AML-193 (cell line): ENCODE measurements at places on chromosomes 5 and 9.
A peak's percentile ranks its signal among the peaks of the same experiment; 100 is the strongest.

GRCh38 chr9:86141843-86142242, 42.5 kb upstream of the GOLM1 start:
- no peak for DNase-seq

DNA sequence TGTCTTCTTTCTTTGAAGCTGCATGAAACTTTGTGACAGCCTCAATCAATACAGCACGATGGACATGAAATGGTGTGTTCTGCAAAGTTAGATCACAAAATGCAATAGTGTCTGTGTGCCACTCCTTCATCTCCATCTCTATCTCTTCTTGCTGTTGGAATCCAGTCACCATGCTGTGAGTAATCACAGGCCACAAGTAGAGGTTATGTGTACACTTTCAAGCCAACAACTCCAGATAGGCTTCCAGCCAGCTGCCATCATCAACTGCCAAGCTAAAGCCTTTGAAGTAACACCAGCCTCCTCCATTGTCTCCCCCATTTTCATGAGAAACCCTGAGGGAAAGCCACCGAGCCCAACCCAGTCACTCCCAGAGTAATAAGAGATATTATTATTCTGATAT, 360.6 kb downstream of the PTPRD start:
- no peak for DNase-seq

GRCh38 chr9:2466703-2467102, 154.9 kb upstream of the VLDLR start:
- DNase-seq = no peak

DNA sequence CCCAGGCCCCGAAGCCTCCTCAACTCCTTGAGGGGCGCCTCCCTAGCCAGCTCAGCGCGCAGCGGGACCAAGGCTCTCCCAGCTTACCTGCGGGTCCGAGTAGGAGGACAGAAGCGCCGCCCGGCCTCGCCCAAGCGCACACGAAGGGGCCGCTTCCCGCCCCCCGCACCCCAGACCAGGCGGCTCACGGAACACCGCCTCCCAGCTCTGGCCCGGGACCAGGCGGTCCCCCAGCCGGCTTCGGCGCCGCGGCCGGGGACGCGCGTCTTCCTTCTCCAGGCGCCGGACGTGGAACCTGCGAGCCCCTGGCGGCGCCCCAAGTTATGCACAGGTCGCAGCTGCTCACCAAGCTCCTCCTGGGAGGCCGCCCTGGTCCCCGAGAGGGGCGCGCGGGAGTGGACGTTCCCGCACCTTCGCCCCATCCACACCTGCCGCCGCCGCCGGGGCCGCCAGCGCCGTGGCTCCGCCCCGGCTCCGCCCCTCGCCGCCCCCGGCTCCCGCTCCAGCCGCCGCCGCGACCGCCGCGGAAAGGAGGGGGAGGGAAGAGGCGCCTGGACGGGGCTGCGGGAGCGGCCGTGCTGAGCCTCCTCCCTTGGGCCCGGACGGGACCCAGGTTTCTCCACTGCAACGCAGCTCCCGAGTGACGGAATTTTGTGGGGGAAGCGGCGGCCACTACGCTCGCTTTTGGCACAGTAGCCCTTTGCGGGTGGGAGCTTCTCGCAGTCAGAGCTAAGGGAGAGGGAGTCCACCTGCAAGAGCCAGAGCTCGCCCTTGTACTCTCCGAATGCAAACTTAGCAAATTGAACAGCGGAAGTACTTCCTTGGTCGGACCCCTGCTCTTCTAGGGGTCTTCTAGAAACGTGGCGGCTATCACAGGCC, 77.5 kb upstream of the IFNE start:
- no peak for DNase-seq

GRCh38 chr5:6201631-6202030, 176.7 kb downstream of the MED10 start:
- no peak for DNase-seq

GRCh38 chr5:548256-548655, 24.0 kb upstream of the SLC9A3 start:
- DNase-seq = no peak

GRCh38 chr5:181186022-181186421, 19.0 kb downstream of the TRIM7 start:
- DNase-seq = no peak

- DNase-seq = no peak
These were observed 93.1 kb downstream of the ANKRD55 start for GRCh38 chr5:56140073-56140472.

DNA sequence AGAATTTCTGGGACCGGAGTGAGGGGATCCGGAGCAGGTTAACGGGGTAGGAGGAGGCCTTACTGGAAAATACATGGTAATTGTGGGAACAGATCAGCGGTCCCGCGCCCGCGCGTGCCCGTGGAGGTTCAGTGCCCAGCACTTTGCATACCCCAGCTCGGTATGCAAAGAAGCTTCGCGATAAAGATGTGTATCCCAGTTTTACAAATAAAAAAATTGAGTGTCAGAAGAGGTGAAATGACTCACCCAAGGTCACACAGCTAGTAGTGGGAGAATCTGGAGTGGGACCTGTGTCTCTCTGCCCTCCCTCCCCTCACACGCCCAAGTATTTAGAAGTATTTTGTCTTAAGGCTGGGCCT, 967 bp downstream of the NEURL1B start:
- DNase-seq = no peak

- no peak for DNase-seq
These were observed 22.0 kb upstream of the ANKRD34B start for GRCh38 chr5:80592105-80592504.

DNA sequence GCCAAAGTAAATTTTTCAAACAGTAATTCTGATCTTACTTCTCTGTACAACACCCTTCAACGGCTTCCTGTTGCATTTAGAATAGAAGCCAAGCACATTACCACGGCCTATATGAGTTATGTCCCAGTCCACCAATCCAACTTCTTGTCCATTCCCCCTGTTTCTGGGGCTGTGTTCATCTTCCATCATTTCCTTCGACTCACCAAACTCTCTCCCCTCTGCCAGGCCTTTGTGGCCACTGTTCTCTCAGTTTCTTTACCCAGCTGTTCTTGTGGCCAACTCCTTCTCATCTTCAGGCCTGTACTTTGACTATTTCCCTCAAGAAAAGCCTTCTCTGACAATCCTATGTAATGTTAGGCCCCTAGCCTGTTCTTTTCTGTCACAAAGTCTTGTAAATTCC, 259.4 kb upstream of the EFNA5 start:
- DNase-seq = no peak

DNA sequence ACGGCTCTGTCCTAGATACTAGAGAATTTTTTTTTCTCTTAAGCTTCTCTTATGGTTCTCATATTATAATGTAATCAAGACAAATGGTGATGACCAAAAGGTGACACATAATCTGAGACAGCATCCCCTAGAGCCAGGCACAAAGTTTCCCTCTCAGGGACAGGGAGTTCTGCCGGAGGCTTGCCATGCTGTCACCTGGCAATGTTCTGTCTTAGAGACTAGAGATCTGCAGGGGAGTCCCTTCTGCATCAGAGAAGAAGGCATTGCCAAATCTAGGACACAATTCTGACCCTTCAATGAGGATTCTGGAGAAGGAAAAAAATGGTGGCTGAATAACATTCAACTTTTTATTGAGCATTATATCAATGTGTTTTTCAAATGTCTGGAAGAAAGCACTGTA, 261.2 kb upstream of the TRPC7 start:
- DNase-seq = no peak

- no peak for DNase-seq
These were observed 117.2 kb upstream of the TBCA start for GRCh38 chr5:77893225-77893860.

DNA sequence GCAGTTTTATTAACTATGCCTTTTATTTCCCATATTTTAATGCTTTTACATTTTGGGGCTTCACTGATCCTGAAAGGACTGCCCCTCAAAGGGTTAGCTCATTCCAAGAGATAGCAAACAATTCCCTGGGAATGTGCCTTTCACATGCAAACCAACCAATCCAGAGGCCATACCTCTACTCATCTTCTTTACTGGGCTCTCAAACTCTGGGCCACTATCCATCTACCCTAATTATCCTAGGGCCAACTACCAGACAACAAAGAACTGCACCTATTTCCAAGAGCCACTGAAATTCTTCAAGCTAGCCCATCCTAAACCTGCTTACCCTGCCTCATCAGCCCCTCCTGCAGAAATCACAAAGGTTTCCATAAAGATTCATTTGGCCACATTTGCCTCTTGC, 364.7 kb downstream of the CDH12 start:
- DNase-seq = no peak

DNA sequence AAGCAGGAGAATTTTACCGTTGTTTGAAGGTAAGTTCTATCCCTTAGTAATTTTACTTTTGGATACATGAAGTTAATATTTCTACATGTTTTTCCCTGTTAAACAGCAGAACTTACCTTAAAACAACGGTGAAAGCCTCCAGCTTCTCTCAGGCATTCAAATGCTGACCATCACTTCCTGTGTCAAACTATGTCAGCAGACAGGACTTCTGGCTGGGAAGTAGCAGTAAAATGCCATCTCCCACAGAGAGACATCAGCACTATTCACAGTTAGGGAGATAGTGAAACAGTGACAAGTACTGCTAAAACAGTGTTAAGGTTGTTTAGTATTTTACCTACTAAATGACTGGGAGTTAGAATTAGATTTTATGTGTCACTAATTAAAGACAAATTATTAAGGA, 34.2 kb upstream of the GOLGA1 start:
- no peak for DNase-seq

DNA sequence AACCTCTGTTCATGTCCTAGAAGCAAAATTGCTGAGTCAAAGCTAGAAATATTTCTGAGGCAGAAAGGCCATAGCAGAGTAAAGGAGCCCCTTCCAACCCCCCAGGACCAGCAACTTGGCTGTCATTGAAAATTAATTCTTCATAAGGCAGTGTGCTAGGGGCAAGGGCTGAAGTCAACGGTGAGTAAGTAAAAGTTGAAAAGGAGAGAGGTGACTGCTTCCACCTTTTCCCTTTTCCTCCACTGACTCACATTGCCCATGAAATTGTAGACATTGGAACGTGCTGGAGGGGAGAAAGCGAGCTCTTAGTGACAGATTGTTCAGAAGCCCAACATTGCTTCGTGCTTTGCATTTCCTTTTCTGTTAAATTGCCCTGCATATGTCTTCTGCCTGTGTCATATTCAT, 19.1 kb downstream of the GLRA1 start:
- DNase-seq = no peak

- DNase-seq = no peak
These were observed 14.1 kb downstream of the ZFP62 start for GRCh38 chr5:180847026-180847425.

DNA sequence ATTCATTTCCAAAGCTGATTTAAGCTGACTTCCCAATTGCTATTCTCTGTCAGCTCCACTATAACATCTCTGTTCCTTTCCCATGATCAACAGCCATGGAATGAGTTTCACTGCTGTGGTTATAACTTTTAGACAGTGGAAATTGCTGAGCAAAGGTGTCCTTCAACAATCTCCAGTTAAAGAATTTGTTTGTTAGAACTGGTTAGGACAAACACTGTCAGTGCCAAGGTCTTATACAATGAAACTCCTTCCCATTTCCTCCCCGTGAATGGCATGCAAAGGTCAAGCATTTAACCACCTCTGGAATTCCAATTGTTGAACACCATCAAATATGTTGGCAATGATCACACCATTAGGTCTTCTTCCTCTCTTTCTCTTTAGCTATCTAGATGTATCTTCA, 45.7 kb upstream of the GHR start:
- DNase-seq = no peak

DNA sequence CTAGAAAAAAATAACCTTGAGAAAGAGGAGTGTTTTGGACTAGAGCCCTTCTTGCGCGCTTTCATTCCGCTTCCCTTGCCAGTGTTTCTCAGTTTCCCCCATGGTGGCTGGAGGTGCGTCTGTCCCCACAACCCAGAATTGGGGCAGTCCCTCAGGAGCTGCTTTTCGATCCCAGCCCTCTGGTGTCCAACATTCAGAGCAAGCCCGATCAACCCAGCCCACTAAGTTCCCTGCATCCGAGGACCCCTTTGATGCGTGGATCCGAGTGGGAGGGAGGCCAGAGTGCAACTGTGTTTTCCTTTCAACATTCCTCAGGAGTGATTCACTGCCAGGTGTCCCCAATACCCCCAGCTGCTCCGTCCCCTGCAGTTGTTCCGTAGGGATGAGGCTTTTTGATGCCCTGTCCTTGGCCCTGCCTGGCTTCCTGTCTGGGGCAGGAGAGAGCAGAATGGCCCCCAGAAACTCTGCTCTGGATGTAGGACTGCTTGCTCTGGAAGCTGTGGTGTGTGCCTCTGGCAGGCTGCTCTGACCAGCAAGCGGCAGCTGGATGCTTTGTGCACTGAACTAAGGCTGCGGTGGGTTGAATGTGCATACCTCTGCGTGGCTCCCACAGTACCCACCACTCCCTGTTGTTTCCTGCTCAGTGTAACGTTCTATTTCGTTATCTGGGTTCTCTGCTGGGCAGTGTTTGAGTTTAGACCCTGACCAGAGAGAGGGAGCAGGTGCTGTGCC, 117.5 kb downstream of the BOD1 start:
- DNase-seq = no peak

- DNase-seq = no peak
These were observed 37.7 kb downstream of the NSG2 start for GRCh38 chr5:174083056-174083827.

DNA sequence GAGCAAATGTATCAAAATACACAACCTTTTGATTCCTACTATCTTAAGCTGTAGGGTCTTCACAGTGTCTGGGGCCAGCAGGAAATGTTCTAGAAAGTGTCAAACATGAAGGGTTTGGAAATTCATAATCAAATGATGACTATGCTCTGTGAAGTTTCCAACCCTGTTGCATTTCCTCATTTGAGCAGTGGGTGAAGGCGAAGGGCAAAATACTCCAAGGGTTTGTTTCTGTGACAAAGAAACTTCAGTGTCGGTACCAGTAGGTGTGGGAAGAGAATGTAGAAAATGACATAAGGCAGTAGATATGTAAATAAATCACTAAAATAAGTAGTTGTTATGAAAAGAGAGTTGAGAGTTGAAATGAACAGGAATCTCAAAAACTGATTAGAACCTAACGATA, 576 bp downstream of the ALDOB start:
- no peak for DNase-seq

DNA sequence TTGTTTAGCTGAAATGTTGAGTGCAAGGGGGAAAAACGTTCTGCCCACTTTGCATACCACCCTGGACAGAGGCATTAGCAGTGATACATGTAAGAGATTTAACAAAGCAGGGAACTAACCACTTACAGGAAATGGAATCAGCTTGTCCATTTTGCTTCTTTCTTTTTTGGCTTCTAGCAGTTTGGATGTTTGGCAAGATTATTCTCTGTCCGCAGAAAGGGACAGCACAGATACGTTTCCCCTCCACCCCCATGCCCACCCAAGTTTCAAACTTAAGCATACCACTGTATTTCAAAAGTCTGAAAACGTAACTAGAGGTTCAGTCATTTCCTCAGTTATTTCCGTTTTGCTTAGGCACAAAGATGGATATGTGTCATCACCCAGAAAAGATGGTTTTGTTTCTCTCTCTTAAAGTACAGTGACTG, 118.4 kb downstream of the GDNF start:
- DNase-seq = peak; percentile 23

DNA sequence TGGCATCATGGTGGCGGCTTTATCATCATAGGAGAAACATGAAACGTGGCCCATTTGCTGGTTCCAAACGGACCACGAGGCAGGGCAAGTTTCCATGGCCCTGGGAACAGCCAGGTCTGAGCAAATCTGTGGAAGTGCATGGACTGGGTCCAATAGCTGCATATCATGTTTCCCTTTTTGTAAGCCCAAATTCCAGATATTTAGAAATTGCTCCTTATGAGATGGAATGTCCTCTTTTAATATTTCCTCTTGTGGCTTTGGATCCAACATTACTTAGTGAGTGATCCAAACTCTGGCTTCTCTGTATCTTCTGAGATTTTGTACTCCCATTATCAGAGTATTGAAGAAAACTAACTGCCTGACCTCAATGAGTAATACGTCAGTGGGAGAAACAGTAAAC, 79.8 kb upstream of the FBXL7 start:
- DNase-seq = no peak
